ENCODE measurements at places on chromosomes 3 and 15.

DNA sequence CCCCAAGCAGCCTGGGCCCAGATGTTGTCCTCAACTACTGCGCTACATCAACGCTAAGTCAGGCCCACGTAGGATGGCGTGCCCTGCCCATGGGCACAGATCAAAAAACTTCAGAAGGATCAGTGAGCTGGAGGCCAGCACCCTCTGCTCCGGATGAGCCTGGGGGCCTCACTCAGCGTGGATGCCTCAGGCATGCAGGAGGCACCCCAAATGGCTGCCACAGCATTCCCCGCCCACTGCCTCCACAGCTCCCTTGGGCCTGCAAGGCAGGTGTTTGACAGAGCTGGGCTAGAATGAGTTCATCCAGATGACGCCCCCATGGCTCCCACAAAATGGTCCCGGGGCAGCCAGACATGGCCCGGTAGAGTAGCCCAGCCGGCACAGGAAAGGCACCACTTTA, 7.1 kb downstream of the ATP2B2 start:
- no peak for DNase-seq

- no peak for DNase-seq
Measured at GRCh38 chr15:34942363-34942762, 27.2 kb downstream of the AQR start.

DNA sequence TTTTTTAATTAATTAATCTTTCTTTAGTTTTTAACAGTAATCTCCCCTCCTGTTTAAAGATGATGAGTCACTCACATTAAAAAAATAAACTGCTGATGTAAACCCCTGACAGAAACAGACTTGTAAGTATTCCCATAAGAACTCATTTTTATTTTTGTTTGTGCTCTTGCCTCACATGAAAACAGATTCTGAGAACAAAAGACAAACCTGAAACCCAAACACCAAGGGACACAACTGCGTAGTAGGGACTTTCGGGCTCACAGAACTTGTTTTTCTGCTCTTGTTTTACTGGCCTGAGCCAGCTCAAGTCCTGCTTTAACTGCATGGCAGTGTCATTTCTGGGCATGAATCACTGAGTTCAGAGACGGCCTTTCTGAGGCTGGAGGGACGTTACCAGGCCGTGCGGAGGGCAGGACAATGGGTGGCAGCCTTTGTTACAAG, 600.8 kb downstream of the FOXP1 start:
- DNase-seq: no peak

DNA sequence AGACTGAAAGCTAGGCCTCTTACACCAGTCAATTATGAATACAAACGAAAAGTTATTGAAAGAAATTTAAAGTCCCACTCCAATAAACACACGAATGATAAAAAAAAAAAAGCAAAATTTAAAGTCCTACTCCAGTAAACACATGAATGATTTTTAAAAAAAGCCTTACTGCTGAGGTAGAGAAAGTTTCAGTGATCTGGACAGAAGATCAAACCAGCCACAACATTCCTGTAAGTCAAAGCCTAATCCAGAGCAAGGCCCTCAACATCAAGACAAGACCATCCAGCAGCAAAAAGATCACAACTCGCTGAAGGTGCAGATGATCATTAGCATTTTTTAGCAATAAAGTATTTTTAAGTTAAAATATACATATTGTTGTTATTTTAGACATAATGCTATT, 95.6 kb upstream of the LIPC start:
- no peak for DNase-seq

DNA sequence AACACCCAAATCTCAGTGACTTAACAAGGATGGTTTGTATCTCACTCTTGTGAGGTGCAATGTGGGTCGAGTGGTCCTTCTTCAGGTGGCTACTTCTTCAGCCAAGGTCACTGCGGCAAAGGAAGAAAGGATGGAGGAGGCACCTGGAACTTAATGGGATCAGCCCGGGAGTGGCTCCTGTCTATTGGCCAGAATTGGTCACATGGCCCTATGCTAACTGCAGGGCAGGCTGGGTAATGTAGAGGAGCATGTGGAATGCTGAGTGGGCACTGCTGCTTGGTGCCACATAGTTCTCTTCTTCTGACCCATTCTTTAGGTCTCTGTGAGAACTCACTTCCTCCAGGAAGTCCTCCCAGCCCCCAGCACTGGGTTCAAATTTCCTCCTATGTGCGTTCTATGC, 20.3 kb upstream of the FAM3D start:
- no peak for DNase-seq

DNA sequence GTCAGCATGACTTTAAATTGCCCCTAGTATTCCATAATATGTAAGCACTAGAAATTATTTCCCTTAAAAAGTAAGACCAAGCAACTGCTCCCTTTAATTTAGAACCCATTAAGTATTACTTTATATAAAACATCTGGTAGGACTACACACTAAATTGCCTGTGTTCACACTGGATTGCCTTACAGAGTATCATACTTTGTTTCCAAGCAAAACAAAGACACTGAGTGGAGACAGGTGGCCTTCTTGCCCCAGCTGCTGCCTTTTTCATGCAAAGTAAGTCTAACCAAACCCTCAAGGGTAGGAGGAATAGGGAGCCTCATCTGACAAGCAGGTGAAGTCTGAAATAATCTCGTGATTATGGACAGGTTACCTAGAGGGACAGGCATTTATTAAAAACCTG, 87.3 kb downstream of the PEX5L start:
- no peak for DNase-seq

GRCh38 chr15:62059108-62059815, 985 bp downstream of the VPS13C start:
- DNase-seq: no peak

DNA sequence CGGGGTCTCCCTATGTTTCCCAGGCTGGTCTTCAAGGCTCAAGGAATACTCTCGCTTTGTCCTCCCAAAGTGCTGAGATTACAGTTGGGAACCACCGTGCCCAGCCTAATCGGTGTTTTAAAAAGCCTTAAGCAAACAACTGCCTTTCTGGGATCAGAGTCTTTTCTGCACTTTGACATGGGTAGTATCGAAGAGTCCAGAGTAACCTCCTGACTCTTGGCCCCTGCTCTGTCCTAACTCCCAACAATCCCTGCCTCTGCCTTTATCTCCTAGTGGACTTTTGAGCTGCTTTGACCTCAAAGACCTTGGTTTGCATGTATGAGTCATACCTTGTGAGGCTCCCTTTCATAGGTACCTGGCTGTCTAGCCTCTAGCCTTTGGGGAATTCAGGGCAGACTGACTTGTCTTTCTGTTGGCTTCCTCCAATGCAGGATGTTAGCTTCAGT, 21.0 kb upstream of the HACD2 start:
- peak; percentile 83 for DNase-seq

DNA sequence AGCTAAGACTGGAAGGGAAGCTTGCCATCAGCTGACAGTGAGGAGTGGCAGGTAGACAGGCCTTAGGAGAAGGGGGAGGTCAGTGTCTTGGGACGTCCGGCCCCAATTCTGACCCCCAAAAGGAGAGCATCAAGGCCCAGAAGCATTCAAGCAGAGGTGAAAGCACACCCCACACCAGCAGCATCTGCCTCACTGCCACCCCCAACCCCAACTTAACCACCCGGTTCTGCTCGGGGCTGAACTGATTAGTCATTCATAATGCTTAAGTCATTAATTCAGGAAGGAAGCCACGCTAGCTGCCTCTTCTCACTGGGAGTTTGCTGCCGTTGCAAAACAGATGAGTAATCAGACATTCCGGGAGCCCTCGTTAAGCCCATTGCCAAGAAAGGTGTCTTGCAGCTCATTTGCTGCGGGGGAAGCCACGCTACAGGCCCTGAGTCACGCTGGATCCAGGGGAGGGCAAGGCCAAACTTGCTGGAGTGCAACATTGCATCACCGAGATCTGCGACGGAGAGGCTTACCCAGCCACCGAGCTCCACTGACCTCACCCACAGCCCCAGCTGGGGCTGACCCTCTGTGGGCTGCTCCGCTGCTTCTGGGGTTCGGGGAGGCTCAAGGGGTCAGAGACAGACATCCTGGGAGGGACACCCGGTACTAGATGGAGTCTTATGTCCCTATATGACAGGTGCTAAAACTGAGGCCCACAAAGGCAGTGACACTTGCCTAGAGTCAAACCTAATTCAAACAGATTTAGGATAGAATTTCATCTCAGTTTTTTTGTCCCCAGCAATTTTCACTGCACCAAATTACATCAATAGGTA, 46.4 kb upstream of the HES1 start:
- DNase-seq: peak; percentile 71

GRCh38 chr15:92226020-92226612, 167.6 kb upstream of the ST8SIA2 start:
- no peak for DNase-seq
